NCI-H345 (cell line): ENCODE measurements at places on chromosomes 2 and 18.

DNA sequence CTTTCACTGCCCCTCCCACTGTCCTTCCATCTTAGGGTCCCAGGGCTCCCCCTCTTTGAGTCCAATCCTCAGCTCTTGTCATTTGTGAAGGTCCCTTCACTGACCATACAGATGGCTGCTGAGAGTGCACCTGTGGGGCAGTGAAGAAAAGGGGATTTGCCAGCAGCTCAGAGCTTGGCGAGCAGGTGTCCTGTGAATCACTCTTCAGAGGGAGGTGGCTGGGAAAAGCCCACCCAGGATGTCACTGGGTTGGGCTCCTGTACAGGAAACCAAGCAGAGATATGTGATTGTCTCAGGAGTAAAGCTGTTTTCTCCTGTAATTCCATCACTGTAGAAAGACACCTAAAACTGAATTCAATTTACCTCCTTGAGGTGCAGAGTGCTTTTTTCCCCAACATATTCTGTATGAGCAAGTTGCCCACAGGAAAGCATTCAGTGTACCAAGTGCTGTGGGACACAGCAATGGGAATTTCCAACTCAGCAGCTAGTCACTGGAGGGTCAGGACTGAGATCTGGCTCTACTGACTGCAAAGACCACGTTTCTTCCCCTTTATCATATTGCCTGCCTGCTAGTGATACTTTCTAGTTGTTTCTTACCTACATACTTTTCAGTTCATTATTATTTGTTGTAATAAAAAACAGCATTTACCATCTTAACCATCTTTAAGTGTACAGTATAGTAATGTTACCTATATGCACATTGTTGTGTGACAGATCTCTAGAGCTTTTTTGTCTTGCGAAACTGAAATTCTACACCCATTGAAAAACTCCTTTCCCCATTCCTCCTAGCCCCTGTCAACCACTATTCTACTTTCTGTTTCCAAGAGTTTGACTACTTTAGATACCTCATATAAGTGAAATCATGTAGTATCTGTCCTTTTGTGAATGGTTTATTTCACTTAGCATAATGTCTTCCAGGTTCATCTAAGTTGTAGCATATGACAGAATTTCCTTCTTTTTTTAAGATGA lies 239.1 kb downstream of the TSN start:
- no peak for DNase-seq

DNA sequence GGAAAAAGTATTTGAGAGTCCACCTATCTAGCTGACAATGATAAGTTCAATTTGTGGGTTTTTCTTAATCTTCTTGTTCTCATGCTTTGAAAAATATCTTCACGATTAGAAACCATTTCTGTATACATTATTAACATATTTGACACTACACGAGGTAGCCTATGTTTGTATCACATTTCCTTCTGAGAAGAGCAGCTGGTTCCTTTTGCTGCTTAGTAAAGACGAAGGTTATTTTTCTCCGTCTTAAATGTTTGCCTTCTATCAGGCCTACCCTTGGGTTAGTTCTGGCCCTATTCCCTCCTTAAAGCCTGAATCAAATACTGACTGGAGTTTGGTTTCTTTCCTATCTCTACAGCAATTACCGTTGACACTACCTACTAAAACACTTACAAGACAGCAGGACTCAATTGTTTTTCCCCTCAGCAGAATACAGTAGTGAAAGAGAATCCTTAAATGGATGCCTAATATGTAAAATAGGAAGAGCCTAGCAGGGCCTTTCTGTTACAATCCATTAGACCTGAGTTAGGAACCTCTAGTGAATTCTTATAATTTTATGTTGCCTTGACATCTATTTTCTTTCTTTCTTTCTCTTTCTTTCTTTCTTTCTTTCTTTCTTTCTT lies 790.4 kb downstream of the EPHA4 start:
- DNase-seq: no peak

GRCh38 chr2:176613323-176613987 lies 344.2 kb downstream of the MTX2 start:
- no peak for DNase-seq

- no peak for DNase-seq
Measured at GRCh38 chr2:24513281-24514071, 22.4 kb downstream of the NCOA1 start.

GRCh38 chr18:8776013-8776943 lies 70.9 kb downstream of the MTCL1 start:
- no peak for DNase-seq

GRCh38 chr2:37623971-37624900 lies 47.2 kb downstream of the CDC42EP3 start:
- DNase-seq: peak; percentile 42

DNA sequence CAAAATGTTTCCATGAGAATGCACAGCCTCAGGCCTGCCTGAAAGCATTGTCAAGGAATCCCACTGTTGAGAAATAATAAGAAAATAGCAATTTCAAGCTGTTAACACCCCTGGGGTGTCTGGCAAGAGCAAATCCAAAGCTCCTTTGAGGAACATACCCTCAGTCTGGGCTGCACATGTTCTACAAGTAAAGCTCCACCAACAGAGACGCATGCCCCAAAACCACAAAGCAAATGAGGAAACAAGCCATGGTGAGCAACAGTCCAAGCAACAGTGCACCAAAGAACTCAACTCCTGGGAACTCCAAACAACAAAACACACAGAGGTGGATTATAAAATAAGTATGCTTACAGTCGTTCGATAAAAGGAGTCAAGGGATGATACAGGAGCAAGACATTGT lies 40.3 kb downstream of the CYP27C1 start:
- DNase-seq: no peak

DNA sequence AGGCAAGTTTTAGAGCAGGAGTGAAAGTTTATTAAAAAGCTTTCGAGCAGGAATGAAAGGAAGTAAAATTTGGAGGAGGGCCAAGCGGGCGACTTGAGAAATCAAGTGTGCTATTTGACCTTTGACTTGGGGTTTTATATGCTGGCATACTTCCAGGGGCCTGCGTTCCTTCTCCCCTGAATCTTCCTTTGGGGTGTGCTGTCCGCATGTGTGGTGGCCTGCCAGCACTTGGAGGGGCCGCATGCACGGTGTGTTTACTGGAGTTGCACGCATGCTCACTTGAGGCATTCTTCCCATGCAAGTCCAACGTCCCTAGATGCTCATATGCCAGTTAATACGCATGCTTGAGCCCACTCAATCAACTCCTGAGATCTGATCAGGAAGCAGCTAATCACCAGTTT lies 78.3 kb upstream of the MAP4K4 start:
- no peak for DNase-seq

DNA sequence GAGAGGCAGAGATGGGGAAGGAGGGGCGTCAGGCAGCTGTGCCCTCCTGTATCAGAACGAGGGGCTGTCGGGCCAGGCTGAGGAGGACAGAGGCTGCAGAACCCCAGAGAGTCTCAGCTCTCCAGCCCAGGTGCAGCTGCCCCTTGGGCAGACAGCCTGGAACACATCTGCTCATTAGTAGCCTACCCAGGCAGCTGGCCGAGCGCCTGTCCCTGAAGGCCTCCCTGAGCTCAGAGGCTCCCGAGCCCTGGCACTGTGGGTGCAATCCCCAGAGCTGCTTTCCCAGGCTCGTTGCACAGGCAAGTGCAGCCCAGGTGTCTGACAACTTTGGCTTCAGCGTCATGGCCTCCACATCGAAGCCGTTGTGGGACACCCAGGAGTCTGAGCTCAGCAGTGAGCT lies 13.1 kb upstream of the TMEM185B start:
- no peak for DNase-seq

- DNase-seq: no peak
Measured at GRCh38 chr2:205390866-205391265, 291.4 kb upstream of the NRP2 start.

DNA sequence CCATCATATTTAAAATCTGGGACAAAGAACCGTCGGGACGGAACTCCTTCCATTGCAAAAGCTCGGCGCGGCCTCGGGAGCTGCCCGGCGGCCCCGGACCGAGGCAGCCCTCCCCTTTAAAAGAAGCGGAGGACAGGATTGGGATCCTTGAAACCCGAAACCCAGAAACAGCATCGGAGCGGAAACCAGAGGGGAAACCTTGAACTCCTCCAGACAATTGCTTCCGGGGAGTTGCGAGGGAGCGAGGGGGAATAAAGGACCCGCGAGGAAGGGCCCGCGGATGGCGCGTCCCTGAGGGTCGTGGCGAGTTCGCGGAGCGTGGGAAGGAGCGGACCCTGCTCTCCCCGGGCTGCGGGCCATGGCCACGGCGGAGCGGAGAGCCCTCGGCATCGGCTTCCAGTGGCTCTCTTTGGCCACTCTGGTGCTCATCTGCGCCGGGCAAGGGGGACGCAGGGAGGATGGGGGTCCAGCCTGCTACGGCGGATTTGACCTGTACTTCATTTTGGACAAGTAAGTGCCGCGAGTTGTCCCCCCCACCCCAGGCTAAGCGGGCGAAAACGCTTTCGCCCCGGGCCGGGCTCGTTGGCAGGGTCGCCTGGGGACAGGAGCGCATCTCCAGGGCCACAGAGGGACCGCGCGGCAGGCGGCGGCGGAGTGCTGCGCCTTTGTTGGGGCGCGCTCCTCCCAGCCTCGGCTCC lies at the start of gene ANTXR1:
Gene ANTXR1, plus strand, starts transcription at position 38 of the 698 bp plus-strand sequence. Its CDS starts 321 bp downstream, at position 359.
- DNase-seq: peak; percentile 59

- peak; percentile 72 for DNase-seq
Measured at GRCh38 chr2:69223759-69224511, 163.1 kb downstream of the GFPT1 start.

DNA sequence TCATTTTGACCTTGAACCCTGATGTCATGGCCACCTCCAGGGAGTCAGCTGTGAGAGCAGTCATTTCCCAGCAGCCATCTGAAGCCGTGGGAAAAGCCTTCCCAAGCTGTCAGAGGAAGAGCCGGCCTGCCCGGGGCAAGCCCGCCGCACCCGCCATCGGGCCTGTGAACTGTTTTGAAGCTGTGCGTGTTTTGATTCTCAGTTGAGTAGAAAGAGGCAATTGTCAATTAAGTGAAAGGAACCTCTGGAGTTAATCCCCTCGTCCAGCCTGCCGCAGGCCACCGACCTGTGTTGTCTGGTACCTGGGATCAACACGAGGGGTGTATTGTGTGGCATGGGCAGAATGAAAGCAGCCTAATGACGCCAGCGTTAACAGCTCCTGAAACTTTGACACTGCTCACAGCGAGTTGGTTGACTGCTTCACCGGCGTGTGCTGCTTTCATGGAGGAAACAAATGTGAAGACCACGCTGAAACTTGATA lies 318.4 kb downstream of the AGAP1 start:
- no peak for DNase-seq

DNA sequence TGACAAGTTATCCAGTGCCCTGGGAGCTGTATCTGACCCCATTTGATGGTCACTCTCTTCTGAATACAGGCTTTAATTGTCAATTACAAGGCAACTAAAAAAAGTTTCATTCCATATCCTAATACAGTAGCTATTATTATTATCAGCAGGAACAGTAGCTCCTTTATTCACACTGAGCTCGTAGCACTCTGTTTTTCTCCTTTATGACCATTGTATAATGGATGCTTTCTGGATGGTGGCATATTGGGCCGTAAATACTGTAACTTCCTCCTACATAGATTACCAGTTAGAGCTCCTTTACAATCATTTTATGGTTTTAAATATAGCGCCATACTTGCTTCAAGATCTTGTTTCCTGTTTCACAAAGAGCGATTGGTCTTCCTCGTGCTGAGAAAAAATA lies 1040.3 kb downstream of the TSN start:
- no peak for DNase-seq

- DNase-seq: no peak
Measured at GRCh38 chr2:175234153-175234552, 52.6 kb upstream of the ATP5MC3 start.

- DNase-seq: peak; percentile 45
Measured at GRCh38 chr2:86623043-86623493, 597 bp downstream of the RNF103 start.
